Activated CD8-positive, alpha-beta memory T cell treated with anti-CD3 and anti-CD28 coated beads for 1 hour (primary cell): ENCODE measurements at places on chromosomes 3 and 15.

- no peak for DNase-seq
Measured at GRCh38 chr3:150972366-150973071, at the start of gene CLRN1. CLRN1 (minus strand) TSS chr3:150972727; CDS start chr3:150972708, 19 bp downstream.

- no peak for DNase-seq
Measured at GRCh38 chr3:73706771-73707170, 82.0 kb upstream of the PDZRN3 start.

DNA sequence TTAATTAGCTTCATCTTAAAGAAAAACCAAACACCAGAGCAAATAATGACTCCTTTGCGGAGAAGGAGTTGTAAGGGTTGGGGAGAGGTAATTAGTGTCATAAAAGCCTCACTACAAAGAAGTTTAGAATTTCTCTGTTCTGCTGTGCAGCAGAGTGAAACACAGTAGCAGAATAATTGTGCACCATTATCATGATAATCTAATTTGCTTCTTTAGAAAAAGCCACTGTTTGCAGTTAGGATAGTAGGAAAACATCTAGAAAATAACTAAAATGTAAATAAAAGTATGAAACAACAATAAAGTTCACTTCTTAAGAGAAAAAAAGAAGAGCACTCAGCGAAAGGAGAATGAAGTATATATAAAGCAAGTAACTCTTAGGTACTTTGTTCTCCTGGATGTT is 5.5 kb downstream of the SHOX2 start:
- no peak for DNase-seq

DNA sequence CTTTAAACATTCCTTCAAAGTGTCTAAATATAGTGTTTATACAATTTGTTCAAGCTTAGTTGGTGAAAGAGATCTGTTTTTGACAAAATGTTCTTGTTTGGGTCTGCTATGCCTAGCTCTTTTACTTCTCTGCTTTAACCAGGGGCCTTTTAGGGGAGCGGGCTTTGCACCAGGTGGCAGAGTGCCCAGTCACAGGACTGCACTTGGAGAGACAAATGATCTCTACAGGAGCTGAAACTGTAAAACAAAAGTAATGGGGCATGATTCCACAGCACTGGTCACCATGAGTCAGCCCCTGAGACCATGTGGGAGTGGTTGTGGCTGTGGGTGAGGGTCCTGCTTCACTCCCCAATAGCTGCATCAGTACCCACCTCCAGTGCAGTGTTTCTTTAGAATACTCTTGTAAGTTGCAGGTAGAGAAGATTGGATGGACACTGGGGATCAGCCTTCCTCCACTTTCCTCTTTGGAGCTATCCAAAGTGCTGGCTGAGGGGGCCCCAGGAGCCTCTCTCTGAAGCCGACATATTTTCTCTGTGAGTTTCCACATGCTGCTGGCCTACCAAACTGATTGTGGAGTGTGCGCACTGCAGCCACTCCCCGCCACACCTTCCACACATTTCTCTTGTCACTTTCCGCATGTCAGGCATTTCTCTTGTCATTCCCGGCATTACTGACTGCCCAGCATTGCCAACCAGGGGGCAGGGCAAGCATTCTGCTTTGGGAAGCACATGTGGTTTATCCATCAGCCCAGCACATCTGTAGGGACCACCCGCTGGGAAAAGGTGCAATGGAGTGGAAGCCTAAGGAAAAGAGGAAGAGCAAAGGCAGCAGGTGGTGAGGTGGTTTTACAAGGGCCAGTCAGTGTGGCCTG is 110.0 kb downstream of the EPHB1 start:
- DNase-seq, result no peak
